Naive B cell (primary cell): ENCODE measurements at places on chromosomes 12 and 14. TPM values are rescaled to one million over a fixed set of nuclear protein-coding genes. Genes with fewer than 3 reads are reported as not detected.
A peak's percentile ranks its signal among the peaks of the same experiment; 100 is the strongest.

- no peak overlapping the region for H3K4me3 ChIP-seq
- H3K27me3 ChIP-seq, result no peaks in the 10 kb centered on the region
- H3K36me3 ChIP-seq, result peaks cover 71% of the 10 kb centered on the region
- no peak for DNase-seq
- peak overlapping the region; percentile 62 for H3K27ac ChIP-seq
- H3K4me1 ChIP-seq, result peaks cover 5% of the 10 kb centered on the region
Observed at GRCh38 chr12:109513977-109514376, 36.5 kb downstream of the UBE3B start.

DNA sequence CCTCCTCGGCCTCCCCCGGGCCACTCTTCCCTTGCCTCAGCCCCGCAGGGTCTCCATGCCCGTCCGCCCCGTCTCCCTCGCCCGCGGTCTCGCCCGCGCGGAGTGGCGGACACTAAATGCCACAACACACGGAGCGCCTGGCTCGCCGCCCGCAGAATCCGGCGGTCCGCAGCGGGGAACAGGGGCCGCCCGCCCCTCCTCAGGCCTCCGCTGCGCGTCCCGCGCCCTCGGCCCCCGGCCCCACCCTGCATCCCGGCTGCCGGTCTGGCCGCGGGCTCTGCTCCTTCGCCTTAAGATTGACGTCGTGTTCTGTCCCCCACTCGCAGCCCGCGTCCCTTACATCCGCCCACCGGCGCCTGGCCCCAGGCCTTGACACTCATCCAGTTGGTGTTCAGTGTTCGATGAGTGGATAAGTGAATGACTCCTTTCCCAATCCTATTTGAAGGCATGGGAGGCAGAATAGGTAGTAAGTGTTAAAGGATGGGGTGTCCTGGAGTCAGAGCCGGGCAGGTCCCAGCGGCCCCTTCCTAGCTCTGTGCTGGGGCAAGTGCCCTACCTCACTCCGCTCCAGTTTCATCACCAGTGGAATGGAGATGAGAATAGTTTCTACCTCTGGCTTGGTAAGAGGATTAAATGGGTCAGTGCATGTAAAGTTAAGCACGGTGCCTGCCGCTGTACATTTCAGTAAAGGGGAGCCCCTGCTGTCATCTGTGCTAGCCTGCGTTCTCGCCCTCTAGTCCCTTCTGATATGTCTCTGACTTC, 622 bp downstream of the TECPR2 start:
- H3K4me3 ChIP-seq, result no peak overlapping the region
- peak overlapping the region; percentile 94 for H3K27ac ChIP-seq
- DNase-seq, result no peak
- no peaks in the 10 kb centered on the region for H3K36me3 ChIP-seq

DNA sequence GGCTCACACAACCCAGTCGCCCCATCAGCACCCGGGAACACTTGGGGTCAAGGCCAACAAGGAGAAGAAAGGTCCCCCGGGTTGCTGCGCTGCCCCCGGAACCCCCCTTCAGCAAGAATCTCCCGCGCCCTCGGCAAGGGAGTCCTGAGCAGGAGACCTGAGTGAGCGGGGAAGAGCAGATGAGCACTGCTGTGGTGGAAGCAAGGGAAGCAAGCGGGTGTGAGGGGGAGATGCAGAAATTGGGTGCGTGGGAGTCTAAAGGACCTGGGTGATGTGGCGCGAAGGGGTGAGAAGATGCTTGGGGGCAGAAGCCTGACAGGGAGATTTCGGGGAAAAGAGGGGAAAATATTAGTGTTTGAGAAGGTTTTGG, 105.5 kb upstream of the PRB2 start:
- no peak overlapping the region for H3K27ac ChIP-seq
- peak overlapping the region; percentile 23 for H3K4me3 ChIP-seq
- H3K36me3 ChIP-seq, result peaks cover 30% of the 10 kb centered on the region
- DNase-seq, result no peak

HOXC13 gene
- not detected for polyA plus RNA-seq

ADAM21 gene
- polyA plus RNA-seq, result not detected

GRCh38 chr12:104577581-104577981, 120.8 kb downstream of the CHST11 start:
- H3K4me1 ChIP-seq, result peaks cover 83% of the 10 kb centered on the region
- H3K27ac ChIP-seq, result peak overlapping the region; percentile 98
- H3K4me3 ChIP-seq, result no peak overlapping the region
- no peak for DNase-seq
- no peaks in the 10 kb centered on the region for H3K27me3 ChIP-seq
- peaks cover 6% of the 10 kb centered on the region for H3K36me3 ChIP-seq

DNA sequence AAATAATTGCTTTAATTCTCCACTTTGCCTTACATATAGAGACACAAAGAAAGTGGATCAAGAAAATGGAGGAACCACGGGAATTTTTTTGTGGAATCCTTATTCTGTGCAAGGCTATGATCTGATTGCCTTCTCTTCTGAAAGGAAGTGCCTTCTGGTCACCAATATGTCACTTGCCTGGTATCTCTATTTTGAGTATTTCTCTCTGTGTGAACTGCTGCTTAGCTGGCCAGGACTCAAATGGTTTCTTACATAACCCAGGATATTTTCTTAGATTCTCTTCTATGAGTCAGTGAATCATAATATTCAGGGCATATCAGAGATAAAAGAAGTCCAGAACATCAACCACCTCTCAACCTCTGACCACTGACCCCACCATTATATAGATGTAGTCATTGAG, 156.1 kb downstream of the DIO2 start:
- no peak overlapping the region for H3K4me3 ChIP-seq
- no peaks in the 10 kb centered on the region for H3K4me1 ChIP-seq
- no peaks in the 10 kb centered on the region for H3K27me3 ChIP-seq
- DNase-seq, result no peak
- no peak overlapping the region for H3K27ac ChIP-seq
